Right lung (tissue), 10 donors: ENCODE measurements at places on chromosomes 4 and X. TPM values are rescaled to one million over a fixed set of nuclear protein-coding genes. Genes with fewer than 3 reads are reported as not detected.

DNA sequence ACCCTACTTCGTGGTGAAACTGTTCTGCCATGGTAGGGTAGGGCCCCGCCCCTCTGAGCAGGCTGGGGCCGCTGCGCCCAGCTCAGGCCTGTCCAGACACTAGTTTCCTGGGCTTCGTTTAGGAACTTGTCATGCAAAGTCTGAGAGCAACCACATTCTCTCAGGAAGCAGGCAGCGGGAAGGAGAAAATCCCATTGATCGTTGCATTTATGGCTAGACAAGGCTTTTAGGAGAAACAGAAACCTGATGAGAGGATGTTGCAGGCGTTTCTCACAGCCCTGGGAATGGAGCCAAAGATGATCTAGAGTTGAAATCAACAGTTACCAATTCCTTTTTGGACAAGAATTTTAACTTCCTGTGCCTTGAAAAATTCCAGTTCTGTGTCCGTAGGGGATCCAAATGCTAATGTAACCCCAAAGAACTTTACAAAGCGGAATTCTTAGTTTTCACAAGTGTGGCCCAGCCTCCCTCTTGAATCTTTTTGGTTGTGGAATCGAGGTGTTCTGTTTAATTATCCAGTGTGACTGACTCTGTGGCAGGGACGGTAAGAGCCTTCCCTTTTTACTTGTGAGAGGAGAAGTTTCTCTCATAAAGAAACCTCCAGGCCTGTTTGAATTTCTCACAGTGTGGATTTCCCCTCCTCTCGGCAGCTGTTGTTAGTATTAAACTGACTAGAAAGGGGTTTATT, 4.5 kb upstream of the CXCL9 start:
- no peak for DNase-seq

DNA sequence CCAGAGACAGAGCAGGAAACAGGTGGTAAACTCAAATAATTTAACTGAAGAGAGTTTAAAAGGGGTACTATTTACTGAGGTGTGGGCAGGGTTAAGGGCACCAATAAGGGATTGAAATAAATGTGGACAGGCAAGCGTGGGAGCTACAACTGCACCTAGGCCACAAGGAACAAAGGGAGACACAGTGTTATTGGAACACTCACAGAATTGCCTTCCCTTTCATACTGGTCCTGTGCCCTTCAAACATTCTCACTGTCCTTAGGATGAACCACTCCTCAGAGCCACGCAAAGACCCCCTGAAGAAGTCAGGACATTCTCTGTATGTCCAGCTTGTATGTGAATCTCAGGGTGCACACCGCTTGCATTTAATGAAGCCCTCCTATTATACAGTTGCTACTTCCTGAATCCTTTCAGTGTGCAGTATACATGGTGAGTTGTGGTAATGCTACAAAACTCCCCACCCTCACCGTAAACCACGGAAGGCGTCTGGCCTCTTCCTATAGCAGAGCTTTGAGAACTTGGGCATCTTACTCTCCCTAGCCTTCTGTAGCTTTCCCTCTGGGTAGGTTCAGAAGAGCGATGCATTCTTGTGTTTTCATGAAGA, 9.6 kb upstream of the MRPL1 start:
- DNase-seq: no peak

- no peak for DNase-seq
Observed at GRCh38 chrX:5458300-5458842, 770.3 kb downstream of the NLGN4X start.

DNA sequence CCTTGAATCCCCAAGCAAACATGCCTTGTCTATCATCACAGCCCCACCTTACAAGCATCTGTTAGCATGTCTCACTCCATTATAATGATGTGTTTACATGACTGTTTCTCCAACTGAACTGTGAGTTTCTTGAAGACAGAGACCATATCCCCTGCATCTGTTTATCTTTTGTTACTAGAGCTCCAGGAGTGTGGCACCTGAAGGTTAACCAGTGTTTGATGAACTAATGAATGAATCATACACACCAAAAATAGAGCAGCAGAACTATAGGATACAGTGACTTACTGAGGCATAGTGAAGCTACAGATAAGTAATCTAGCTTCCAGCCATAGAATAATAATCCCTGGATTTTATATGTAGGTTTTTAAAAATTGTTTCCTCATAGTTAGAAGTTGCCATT, 331.0 kb downstream of the PCDH7 start:
- DNase-seq: no peak

Gene KIT
- 82.4 TPM for polyA plus RNA-seq

Gene TMSB15C
- polyA plus RNA-seq: 28.9 TPM

Gene ABCG2
- 24.2 TPM for polyA plus RNA-seq

Gene CYLC1
- not detected for polyA plus RNA-seq

GRCh38 chr4:29966386-29966785, 753.8 kb upstream of the PCDH7 start:
- no peak for DNase-seq
